ENCODE measurements at places on chromosomes 1 and 21.

GRCh38 chr1:235503403-235504121, 690 bp downstream of the B3GALNT2 start:
- DNase-seq = peak; percentile 29

DNA sequence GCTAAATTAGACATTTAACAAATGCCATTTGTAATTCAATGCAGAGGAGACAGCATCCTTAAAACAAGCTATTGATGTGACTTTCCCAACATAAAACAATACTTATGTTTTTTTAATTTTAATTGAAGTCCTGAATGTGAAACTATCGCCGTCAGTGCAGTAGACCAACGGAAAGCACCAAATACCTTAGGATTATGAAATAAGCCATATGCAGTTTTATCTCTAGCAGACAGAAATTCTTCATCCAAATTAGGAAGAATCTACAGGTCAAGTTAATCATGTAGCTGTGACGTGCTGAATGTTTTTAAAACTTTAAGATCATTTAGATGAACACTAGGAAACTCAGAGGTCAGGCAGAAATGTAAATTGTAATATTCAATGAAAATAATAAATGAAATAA, 714 bp upstream of the ST6GALNAC5 start:
- DNase-seq = no peak

DNA sequence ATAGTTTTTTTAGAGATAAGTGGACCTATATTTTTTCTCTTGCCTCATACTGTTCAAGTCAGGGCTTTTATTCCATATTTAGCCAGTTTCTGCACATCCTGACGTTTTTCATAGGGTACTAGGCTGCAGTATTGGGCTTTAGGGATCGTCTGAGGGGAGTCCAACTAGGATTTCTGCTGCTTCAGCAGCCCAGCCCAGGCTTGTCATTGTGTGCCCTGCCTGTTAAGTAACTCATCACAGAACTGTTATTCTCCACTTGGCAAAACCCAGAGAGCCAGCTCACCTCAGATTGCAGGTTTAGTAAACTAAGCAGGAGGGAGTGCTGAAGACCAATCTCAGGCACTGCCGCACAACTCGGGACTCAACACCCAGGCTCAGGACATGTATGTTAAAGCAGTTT, 2.8 kb downstream of the GALNT2 start:
- no peak for DNase-seq

- no peak for DNase-seq
Observed at GRCh38 chr1:46996659-46997281, 26.7 kb upstream of the CYP4X1 start.

DNA sequence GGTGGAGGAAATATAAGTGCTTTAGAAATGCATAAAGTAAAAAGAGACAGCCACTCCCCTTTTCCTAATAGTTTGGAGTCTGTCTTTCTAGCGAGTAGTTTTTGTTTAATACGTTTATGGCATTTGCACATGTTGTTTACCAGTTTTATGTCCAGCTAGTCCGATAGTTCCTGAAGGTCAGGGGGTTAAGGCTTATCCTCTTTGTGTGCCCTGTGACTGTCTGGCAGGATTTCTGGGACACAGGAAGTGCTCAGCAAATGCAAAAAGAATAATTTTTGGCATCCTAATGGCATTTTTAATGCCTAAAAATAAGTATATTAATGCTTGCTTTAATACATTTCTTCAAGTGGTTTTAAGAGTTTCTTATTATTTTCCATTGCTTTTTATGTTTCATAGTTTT, 58.4 kb downstream of the DYRK1A start:
- DNase-seq = no peak

GRCh38 chr1:219587801-219588561, 24.9 kb downstream of the ZC3H11B start:
- DNase-seq = no peak

DNA sequence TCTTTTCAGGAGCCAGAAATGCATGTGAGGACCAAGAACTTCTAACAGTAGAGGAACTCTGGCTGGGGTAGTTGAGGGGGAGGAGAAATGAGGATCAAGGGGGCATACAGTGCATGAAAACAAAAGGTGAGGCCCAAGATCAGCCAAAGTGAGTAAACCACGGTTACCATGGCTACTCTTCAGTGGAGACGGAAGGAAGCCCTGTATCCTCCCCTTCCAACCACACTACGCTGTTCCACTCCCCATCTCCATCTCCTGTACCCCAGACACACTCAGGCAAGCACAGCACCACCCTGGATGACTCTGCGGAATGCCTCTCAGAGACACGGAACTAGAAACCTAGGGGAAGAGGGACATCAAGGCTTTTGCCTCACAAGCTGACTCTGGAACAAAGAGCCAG, 157.6 kb upstream of the CAMK1G start:
- DNase-seq = no peak

GRCh38 chr1:183070923-183071618, 47.9 kb downstream of the LAMC1 start:
- no peak for DNase-seq

GRCh38 chr1:16721871-16722641, 18.3 kb upstream of the RNU1-4 start:
- no peak for DNase-seq

GRCh38 chr21:33259428-33259827, 6.7 kb upstream of the IL10RB start:
- no peak for DNase-seq

GRCh38 chr1:174114788-174115448, 44.4 kb upstream of the RABGAP1L start:
- DNase-seq = peak; percentile 40

- DNase-seq = no peak
Observed at GRCh38 chr1:9475061-9475627, 64.1 kb upstream of the SLC25A33 start.

DNA sequence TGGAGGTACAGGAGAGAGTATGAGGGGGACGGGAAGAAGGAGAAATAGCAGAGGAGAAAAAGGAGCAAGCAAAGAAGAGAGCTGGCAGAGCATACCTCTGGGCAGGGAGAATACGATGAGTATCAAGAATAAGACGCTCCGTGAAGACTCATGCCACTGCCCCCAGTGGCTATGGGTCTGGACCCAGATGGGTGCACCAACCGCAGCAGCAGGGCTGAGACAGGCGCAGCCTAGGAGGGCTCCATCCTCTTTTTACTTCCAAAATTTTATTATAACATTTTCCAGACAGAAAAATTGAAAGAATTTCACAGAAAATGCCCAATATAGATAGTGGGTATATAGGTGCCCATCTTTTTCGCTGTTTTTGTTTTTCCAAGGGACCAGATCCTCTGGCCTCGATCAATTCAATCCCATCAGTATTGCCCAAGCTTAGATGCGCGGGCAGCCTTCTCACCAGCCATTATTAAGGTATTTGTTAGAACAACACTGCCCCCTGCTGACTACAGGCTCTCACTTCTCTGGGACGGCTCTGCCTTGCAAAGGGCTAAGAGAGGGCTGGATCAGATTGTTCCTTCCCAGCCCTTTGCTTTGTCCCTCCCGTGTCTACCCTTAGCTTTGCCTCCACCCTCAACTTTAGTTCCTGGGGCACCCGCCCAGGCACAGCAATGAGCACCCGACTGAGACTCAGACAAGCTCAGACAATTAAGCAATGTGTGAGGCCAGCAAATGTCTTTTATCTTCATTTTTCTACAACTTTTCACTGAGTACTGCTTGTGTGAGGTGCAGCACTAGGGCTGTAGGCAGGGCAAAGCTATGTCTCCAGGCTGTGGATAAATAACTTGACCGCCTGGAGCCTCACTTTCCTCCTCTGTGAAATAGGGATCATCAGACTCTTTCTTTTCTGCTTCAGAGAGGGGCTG, 17.5 kb upstream of the CAMK1G start:
- DNase-seq = peak; percentile 78

- DNase-seq = no peak
Observed at GRCh38 chr1:218459450-218459849, 114.3 kb downstream of the TGFB2 start.

GRCh38 chr1:48536477-48536876, 64.5 kb upstream of the SPATA6 start:
- no peak for DNase-seq

- no peak for DNase-seq
Observed at GRCh38 chr1:28926629-28927265, 12.4 kb downstream of the EPB41 start.

GRCh38 chr1:32627596-32628162, 22.7 kb downstream of the ZBTB8OS start:
- no peak for DNase-seq
